ENCODE measurements at places on chromosomes 5 and 9.

GRCh38 chr5:137078171-137078665 is 420.9 kb downstream of the SPOCK1 start:
- DNase-seq, result peak; percentile 80

GRCh38 chr9:126283799-126284465 is 42.7 kb upstream of the MVB12B start:
- peak; percentile 6 for DNase-seq

DNA sequence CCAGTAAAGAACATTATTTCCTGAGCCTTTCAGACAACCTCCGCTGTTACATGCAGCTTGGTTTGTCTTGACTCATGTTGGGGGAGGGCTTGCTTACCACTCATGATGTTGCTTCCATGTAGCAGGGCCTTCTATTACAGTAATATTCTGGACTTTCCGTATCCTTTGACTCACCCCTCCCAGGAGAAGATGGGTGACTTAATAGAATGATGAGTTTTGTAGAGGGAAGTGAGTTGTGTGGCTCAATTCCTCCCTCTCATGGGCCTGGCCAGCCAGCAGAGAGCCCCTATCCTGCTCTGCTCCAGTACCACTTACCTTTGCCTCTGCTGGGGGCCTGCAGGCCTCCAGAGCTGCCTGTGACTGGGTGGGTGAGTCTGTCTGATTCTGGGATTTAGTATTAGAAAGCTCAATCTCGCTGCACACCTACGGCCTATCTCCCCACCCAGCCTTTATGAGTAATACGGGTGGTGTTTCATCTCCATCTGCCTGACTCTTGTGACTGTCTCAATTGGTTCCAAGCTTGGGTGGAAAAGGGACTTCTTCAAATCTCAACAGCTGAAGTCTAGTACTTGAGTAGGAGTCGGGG is 52.6 kb upstream of the KLF9 start:
- no peak for DNase-seq

DNA sequence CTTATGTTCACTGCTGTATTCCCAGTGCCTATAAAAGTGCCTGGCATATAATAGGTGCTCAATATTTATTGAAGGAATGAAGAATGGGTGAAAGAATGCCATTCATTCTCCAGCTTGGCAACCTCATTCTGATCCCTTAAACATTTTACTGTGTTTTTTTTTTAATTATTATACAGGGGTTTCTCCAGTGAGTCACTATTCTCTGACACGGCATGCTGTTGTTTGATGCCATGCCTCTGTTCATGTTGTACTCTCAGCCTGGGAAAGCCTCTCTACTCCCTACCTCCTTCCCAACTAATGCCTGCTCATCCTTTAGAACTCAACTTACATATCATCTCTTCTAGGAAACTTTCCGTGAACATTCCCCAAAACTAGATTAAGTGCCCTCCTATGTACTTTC is 70.2 kb upstream of the PHF24 start:
- DNase-seq, result no peak

DNA sequence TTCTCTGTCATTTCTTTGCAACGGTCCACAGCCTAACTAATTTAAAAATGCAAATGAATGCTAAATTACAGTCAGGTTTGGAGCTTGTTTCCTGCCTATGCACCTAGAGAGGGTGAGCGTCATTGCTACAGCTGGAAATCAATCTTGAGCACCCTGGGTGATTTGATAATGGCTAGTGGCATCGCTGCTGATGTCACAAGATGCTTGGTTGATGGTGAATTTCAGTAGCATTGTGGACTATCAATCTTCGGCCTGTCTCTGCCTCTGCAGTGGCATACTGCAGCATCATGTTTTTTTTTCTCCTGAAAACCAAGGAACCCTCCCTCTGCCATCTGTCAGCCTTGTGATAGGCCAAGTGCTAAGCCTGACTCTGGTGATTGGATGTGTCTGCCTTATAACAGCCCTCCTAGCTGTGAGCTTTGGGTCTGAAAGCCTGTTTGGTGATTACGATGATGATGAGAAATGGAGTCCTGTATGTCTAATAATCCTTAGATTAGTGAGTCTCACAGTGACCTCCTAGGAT is 75.3 kb downstream of the NMUR2 start:
- no peak for DNase-seq

DNA sequence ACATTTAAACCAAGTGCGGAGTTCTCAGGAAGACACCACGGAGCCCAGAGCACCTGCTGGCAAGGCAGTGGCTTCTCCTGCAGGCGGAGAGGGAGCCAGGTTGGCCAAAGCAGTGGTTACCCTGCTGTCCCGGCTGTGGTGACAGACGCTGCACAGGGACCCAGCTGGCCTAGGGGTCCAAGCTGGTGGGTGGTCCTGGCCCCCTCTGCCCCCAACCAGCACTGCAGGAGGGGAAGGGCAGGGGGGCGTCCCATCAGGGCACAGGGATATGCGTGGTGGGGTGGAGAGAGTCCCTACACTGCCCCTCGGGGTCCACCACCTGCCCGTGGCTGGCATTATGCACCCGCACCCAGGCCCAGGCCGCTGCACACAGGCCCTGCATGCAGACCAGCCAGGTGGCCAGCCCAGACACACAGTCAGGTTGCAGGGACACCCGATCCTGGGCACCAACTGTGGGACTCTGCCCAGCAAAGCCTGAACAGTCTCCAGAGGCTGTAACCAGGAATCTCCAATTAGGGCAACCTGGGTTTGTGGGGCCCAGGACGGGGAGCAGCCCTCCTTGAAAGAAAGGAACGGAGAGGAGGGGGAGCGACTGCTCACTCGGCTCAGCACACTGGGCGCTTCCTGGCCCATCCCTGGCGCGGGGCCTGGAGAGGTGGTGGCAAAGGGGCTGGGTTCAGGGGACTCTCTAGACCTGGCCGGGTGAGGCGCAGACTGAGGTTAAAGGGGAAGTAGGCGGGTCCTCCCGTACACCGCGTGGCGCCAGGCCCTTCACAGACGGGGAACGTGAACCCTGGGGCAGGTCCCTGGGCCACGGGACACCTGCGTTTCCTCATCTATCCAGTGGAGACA is 46.3 kb downstream of the NACC2 start:
- no peak for DNase-seq

- peak; percentile 64 for DNase-seq
Measured at GRCh38 chr5:159098603-159099436, 896 bp downstream of the EBF1 start.

- no peak for DNase-seq
Measured at GRCh38 chr5:21058289-21058688, 1070.3 kb upstream of the CDH18 start.

- DNase-seq, result no peak
Measured at GRCh38 chr5:62717301-62717933, 138.8 kb downstream of the LRRC70 start.

- no peak for DNase-seq
Measured at GRCh38 chr9:38171926-38172325, 102.9 kb upstream of the SHB start.

DNA sequence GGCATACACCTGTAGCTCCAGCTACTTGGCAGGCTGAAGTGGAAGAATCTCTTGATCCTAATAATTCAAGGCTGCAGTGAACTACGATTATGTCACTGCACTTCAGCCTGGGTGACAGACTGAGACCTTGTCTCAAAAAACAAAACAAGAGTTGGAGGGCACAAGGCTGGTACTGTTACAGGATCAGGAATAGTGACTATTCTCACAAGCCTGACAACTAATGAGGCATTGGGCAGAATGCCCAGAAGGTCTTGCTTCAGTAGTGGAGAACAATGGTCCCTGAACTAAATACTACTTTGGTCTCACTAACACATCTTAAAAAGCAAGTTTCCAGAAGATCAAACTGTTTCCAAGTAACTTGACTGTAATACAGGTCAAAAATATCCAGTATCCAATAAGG is 182.9 kb upstream of the RFX3 start:
- peak; percentile 72 for DNase-seq

DNA sequence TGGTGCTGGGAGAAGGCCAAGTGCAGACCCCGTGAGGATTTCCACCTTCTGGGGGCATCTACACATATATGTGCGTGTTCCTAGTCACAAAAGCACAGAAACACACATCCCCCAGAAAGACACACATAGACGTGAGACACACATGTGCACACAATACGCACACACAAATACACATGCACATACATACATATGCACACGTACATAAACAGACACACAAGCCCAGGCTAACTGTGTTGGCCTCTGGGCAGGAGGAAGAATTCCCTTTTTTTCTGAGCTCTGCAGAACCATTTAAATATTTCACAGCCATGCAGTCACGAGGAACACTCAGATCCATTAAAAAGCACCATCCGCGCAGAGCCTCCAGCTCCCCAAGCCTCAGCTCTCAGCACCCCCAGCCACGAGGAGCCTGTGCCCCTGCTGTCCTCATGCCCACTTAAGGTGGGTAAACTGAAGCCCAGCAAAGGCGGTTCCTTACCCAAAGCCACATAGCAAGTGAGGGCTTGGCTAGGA is 5.3 kb downstream of the NINJ1 start:
- DNase-seq, result no peak

GRCh38 chr5:147098233-147098790 is 136.5 kb upstream of the STK32A start:
- peak; percentile 2 for DNase-seq

DNA sequence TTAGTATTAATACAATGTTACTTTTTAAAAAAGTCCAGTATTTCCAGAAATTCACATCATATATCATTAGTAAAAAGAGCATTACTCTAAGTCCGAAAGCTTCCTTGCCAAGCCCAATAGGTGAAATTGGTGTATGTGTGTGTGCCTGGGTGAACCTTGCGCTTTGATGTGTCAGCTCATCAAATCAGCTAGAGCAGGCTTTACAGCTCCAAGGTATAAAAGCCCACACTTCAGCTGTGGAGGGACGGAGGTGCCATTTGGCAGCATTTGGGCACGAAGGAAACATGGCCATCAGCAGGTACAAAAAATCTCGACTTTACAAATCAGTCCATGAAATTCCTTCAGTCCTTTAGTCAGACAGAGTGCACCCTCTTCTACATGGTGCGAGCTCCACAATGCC is 76.5 kb upstream of the IL7R start:
- no peak for DNase-seq

GRCh38 chr5:59564895-59565294 is 328.6 kb downstream of the PDE4D start:
- DNase-seq, result no peak

DNA sequence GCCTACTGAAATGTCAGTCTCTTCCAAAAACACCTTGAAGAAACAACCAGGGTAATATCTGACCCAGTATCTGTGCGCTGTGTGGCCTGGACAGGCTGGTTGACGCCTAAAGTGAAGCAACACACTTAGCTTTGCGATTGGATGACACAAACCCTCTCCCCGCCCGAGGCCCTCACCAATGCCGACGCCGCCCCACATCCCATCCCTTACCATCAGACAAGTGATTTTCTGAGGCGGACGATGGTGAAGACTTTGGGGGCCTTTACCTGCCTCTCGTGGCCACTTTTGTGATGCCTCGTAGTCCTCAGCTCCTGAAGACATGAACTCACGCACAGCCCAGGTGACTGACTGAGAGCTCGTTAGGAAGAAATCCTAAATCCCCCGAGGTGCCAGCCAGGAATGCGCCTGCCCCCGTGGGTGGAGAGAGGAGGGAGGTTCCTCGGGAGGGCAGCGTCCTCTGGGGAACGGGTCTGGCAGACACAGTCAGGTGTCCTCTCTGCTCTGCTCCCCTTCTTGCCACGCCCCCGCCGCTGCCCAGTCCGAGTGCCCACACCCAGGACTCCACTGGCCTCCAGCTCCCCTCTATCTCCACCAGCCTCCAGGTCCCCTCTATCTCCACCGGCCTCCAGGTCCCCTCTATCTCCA is 31.0 kb upstream of the RXRA start:
- no peak for DNase-seq

- no peak for DNase-seq
Measured at GRCh38 chr5:135313946-135314345, 85.1 kb downstream of the MACROH2A1 start.

DNA sequence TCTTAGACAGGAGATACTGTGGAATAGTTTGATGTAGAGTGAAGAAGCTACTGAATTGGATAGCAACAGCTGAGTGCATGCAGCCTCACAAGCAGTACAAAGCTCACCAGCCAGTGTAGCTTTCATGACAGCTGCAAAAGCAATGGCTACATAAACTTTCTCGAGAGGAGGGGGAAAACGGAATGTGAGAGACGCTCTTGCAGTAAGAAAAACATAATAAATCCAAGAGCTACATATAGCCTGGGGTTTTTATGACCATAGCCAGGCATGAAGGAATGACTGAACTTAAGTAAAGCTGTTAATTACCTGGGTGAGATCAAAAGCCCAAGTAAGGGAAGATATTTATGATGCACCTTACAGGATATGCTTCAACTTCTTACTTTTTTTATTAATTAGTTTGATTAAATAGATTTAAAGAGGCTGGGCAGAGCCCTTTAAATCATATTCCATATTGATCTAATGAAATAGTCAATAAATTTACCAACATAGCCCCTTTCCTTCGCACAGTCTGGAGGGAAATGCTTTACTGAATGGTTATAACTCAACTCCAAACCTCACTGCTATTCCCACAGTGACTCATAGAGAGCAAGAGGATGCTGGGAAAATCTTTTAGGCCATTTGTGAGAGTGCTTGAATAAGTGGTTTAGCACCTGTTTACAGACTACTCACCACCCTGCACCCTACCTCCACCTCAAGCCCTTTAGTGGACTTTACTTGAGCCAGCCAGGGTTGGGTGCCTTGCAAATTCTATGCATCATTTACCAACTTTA is 407.2 kb upstream of the CLINT1 start:
- no peak for DNase-seq

- no peak for DNase-seq
Measured at GRCh38 chr9:34151398-34151797, 24.9 kb upstream of the DCAF12 start.

DNA sequence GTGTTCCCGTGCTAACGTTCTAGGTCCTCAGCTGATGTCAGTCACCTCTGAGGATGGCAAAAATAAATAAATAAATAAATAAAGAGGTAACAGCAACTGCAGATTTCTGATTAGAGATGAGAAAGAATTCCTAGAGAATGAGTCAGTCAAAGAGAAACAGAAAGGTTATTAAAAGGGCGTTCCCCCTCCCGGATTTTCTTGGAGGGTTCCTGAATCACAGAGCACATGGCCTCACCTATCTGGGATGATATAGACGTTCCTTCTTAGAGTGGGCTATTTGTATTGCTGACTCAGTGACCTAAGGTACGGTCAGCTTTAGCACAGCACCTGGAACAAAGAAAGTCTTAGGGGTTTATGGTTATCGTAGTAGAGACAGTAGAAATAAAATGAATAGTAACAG is 30.6 kb downstream of the HTR4 start:
- peak; percentile 45 for DNase-seq

DNA sequence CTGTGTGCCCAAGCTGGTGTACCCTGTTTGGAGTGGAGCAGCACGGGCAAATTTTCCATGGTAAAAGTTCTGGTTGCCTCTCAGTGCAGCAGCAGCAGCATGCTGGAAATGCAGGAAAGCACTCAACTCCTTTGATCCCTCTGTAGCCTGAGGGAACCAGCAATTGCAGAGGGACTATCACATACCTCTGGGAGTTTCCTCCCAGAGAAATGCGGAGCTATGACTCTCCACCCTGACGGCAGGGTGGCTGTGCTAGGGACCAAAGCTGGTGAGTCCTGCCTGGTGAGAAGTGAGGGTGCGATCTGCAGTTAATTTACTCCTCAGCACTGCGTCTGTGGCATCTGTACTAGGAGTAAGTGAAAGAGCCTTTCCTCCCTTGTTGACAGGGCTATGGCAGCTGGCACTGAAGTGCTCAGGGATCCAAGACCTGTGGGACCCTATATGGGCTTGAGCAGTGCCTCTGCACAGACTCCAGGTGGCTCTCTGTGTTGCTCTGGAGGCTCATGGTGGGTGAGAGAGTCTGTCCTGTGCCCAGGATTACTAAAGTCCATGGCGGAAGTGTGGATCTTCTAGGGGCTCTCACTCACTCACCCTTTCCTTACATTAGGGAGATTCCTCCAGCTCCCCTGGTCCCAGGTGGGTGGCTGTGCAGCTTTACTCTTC is 601.2 kb upstream of the TYRP1 start:
- no peak for DNase-seq
